Psoas muscle (tissue), 8 donors: ENCODE measurements at places on chromosomes 1 and 21. TPM values are rescaled to one million over a fixed set of nuclear protein-coding genes. Genes with fewer than 3 reads are reported as not detected.

Gene PALMD
- 46.2 TPM for total RNA-seq

Gene ARHGAP29
- 17.1 TPM for total RNA-seq

Gene GRHL3
- total RNA-seq, result not detected

Gene HSD3B2
- total RNA-seq, result not detected

Gene RAB3B
- total RNA-seq, result not detected

Gene FAM110D
- 1.4 TPM for total RNA-seq

Gene WNT3A
- total RNA-seq, result not detected

Gene PTPRC
- total RNA-seq, result 4.6 TPM

Gene NHLH1
- 0.20 TPM for total RNA-seq

Gene ERVH48-1
- total RNA-seq, result not detected

Gene CCNL2
- 71.8 TPM for total RNA-seq

Gene SNAP47
- total RNA-seq, result 40.5 TPM

Gene NCAM2
- total RNA-seq, result 1.5 TPM

Gene DNASE2B
- 0.50 TPM for total RNA-seq

Gene GSTM2
- total RNA-seq, result 38.7 TPM

Gene APP
- 118 TPM for total RNA-seq

Gene TTC39A
- total RNA-seq, result 12.4 TPM

Gene PLPPR4
- 0.08 TPM for total RNA-seq

Gene RNU1-3
- 4,558 TPM for total RNA-seq

Gene OR2L13
- total RNA-seq, result not detected

Gene SLC6A9
- 0.78 TPM for total RNA-seq

Gene LCE1A
- not detected for total RNA-seq

Gene EFNA1
- 25.7 TPM for total RNA-seq

Gene S100A4
- 50.2 TPM for total RNA-seq

Gene MYBPHL
- 2.2 TPM for total RNA-seq

Gene TACSTD2
- total RNA-seq, result 0.12 TPM

Gene MAEL
- total RNA-seq, result not detected

Gene AMY1B
- not detected for total RNA-seq

Gene HSF2BP
- total RNA-seq, result 0.23 TPM
